ENCODE measurements at places on chromosomes 13 and 19.

GRCh38 chr13:31588893-31589292, 150.4 kb upstream of the RXFP2 start:
- no peak for DNase-seq

- no peak for DNase-seq
These were observed 95.9 kb downstream of the RFC3 start for GRCh38 chr13:33913829-33914228.

DNA sequence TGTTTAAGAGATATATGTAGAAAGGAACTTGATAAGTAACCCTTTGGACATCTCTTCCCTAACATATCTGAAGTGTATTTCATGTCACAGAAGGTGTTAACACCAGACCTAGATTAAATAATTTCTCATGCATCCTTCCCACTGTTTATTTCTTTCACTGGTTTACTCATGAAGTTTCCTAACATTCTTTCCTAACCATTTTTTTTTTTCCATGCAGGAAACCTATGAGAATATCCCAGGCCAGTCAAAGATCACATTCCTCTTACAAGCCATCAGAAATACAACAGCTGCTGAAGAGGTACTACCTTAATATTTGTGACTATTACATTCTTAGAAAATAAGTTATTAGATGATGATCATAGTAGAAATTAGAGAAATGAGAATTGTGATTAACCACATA, 28.8 kb downstream of the IPO5 start:
- DNase-seq, result no peak

DNA sequence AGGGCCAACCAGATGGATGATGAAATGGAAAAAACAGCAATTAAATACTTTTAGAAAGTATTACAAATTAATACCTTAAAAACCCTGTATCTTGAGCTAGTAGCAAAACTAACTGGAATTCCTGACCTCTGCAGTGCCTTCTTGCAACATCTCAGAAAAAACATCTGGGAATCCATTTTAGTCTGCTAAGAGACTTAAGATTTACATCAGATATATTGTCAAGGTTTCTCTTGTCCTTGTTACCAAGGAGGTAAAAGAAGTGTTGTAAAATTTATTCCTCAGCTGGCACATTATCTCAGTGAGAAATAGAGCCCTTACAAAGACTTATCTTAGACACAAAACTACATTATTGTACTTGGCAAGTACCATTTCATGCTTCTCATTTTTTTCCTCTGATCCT, 18.5 kb downstream of the KCNRG start:
- no peak for DNase-seq

GRCh38 chr13:27372896-27373295, 51.5 kb upstream of the GTF3A start:
- no peak for DNase-seq

- peak; percentile 91 for DNase-seq
These were observed 22.3 kb downstream of the NLRP11 start for GRCh38 chr19:55809381-55810058.

DNA sequence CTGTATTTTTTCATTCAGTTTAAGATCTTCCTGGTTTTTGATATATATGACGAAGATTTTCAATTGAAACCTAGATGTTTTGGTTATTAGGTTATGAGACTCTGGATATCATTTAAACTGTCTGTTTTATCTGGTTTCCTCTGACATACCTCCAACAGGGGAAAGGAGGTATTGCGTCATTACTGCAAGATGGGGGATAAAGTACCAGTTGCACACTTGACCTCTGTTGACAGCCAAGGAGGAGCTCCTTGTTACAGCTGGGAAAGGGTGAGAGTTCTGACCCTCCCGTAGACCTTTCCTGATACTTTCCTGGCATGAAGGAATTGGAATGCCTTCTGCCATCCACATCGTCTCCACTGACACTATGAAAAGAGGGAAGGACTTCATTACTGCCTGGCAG, 82.0 kb upstream of the SHISA2 start:
- DNase-seq, result no peak

DNA sequence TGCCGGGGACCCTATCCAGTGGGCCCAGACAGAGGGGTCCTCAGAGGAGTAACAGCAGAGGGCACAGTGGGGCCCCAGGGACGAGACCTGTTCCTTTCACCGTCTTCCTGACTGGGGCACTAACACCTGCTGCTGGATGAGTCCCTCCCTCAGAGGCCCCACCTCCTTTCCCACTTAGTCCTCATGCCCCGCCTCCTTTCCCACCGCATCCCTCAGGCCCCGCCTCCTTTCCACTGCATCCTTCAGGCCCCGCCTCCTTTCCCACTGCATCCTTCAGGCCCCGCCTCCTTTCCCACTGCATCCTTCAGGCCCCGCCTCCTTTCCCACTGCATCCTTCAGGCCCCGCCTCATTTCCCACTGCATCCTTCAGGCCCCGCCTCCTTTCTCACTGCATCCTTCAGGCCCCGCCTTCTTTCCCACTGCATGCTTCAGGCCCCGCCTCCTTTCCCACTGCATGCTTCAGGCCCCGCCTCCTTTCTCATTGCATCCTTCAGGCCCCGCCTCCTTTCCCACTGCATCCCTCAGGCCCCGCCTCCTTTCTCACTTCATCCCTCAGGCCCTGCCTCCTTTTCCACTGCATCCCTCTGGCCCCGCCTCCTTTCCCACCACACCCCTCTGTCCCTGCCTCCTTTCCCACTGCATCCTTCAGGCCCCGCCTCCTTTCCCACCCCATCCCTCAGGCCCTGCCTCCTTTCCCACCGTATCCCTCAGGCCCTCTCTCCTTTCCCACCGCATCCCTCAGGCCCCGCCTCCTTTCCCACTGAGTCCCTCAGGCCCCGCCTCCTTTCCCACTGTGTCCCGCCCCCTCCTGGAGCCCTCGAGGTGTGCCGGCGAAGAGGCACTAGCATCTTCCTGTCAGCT, 6.7 kb downstream of the SPPL2B start:
- no peak for DNase-seq

DNA sequence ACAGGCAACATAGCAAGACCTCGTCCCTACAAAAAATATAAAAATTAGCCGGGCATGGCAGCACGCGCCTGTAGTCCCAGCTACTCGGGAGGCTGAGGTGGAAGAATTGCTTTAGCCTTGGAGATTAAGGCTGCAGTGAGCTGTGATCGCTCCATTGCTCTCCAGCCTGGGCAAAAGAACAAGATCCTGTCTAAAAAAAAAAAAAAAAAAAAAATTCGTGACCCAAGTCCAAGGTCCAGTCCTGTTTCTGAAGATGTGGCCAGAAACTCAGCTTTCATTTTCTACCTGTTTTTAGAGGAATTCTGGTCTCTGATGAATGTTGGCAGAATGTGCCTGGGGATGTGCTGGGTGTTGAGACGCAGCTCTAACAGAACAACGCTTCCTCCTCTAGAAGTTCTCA, 1.9 kb upstream of the PGPEP1 start:
- DNase-seq, result no peak

- DNase-seq, result no peak
These were observed 2.5 kb downstream of the PDE4A start for GRCh38 chr19:10422846-10423245.

DNA sequence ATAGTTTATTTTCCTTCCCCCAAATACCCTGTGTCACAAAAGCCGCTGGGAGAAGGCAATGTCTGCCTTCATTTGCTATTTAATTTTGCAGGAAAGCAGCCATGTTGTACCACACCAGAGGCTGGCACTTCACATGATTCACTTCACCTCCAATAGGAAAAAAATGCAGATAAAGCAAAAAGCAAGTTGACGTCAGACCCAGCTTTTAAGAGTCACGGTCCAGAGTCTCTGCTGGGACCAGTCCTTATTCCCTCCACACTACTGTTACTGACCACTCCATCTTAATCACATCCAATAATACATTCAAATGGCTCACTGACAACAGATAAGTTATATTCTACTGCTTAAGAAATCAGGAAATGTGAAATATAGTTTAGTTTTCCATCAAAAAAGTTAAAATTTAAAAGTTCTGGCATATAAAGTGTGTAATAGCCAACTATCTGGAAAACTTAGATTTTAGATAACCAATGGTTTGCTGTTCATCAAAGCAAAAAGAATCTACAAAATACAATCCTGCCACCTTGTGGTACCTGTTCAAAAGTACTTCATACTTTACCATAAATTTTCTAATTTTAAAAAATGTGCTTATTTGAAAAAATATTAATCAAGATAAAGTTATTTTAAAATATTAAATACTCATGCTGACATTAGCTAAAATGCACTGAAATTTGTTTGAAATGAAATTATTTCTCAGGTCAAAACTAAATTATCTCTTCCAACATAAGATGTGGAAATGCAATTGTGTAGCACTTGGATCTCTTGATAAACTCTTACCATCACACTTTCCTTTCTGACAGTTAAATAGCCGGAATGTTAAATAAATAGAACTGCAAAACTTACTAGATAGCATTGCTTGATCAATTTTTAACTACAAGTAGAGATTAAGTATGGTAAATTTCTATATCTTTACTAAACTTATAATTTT, 97.3 kb downstream of the SERP2 start:
- DNase-seq, result no peak

DNA sequence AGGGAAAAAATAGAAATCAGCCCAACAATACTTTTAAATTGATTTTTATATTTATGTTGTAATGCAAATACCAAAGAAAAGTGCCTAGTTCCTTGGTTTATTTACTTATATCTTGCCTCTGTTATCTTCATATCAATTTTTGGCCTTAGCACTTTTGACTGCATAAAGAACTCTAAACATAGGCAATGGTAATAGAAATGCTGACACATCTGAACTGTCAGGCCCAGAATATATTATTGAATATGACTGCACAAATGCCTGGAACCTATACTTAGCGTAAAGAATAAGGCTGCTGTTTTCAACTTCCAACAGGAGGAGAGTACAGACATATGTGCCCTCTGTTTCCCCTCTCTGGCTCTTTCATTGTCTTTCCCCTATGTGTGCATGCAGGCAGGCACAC, 91.1 kb downstream of the DNAJC15 start:
- no peak for DNase-seq

- DNase-seq, result no peak
These were observed 3.7 kb upstream of the ACP7 start for GRCh38 chr19:39080431-39080830.

DNA sequence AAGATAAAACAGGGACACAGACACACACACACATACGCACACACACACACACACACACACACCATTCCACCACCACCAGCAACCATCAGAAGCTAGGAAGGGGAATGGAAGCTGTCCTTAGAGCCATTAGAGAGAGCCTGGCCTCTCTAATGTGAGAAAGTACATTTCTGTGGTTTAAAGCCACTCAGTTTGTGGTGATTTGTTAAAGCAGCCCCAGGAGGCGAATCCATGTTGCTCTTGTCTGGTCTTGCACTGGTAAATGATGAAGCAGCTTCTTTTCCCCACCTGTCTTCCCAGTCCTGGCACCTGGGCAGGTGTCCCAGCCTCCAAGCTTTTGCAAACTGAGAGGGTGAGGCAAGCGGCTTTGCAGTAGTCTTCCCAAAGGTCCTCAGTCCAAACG, 118.9 kb upstream of the KL start:
- no peak for DNase-seq

- DNase-seq, result no peak
These were observed 54.5 kb downstream of the RASA3 start for GRCh38 chr13:114077933-114078325.

GRCh38 chr19:56969759-56970178, 129.2 kb upstream of the PEG3 start:
- no peak for DNase-seq

DNA sequence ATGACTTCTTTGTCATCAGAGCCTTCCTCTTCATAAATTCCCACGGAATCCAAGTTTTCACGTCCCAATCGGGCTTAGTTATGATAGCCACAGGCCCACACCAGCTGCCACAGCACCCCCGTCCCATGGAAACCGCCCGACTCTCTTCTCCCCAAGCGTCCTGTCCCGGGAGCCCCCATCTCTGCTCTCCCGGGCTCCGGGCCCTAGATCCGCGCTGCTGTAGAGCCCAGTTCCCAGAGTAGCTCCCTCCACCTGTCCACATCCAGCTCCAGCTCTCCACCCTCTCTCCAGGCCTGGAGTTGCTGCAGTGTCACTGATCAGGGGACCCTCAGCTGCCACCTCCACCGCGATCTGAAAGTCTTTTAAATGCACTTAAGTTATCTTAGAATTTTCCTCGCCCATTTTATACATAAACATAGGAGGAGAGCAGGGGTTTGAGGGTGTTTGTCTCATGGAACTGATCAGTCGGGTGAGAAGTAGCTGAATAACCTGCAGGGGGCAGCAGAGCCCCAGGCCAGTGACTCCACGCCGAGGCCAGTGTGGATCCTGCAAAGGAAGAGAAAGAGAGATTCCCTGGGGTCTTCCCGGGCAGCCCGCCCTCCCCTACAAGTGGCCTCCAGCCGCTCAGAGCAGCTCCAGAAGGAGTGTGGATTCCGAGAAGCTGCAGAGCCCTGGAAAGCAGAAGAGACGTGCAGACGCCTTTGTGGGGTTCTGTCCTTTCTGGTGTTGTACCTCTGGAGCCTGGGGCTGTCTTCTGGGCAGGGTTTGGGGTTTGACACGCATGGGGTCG, 1.1 kb upstream of the ZNF763 start:
- DNase-seq, result peak; percentile 42

DNA sequence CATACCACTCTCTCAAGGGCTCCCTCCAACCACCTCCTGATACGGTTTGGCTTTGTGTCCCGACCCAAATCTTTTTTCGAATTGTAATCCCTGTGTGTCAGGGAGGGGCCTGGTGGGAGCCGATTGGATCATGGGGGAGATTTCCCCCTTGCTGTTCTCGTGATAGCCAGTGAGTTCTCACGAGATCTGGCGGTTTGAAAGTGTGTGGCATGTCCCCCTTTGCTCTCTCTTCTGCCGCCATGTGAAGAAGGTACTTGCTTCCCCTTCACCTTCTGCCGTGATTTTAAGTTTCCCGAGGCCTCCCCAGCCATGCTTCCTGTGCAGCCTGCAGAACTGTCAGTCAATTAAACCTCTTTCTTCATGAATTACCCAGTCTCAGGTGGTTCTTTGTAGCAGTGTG, 34.7 kb upstream of the SLC15A1 start:
- no peak for DNase-seq

DNA sequence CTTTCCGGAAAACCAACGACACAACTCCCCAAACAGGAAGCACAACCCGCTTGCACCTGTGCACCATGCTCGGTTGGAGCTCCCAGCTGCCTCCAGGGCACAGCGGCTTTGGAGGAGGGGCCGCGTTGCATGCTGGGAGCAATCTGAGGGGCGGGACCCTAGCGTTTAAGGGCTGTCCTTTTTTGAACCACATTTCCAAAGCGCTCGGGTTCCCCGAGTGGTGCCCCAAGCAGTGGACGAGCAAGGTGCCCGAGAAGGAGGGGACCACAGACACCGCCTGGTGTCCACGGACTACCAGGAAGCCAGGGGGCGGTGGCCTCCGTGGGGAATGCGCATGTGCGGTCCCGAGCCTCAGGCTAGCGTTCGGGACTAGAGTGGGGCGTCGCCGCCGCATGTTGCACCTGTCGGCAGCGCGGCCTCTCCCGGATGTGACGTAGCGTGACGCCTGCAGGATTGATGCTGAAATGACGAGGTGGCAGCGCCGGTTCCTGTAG, 11.9 kb upstream of the ZNF57 start:
- DNase-seq, result no peak

Data from H54 (cell line).